Immature natural killer cell (primary cell): ENCODE measurements at places on chromosomes 4 and X. TPM values are rescaled to one million over a fixed set of nuclear protein-coding genes. Genes with fewer than 3 reads are reported as not detected.

Gene CT83
- not detected for polyA plus RNA-seq

Gene N4BP2
- polyA plus RNA-seq: 2.9 TPM

Gene DCAF4L1
- not detected for polyA plus RNA-seq

GRCh38 chr4:76590798-76591281, 155.8 kb downstream of the SHROOM3 start:
- H3K4me1 ChIP-seq: peaks cover 6% of the 10 kb centered on the region
- peaks cover 2% of the 10 kb centered on the region for H3K27me3 ChIP-seq
- H3K36me3 ChIP-seq: no peaks in the 10 kb centered on the region
- DNase-seq: no peak
- no peak overlapping the region for H3K27ac ChIP-seq

DNA sequence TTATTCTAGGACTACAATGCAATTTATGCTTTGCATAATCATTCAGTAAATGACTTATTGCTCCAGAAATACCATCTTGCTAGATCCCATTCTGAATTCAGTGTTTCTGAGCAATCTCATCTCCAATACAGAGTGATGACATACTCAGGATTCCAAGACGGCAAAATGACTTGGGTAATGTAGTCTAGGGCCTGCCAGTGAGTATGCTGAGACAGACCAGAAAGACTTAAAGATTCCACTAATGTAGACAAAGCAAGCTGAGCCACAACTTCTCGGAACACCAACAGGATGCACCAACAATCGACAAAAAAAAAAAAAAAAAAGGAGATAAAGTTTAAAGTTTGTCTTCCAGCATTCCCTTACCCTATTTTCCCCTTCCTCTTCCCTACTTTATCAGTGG, 919 bp upstream of the SEC24B start:
- peak overlapping the region; percentile 87 for H3K4me3 ChIP-seq
- no peak for DNase-seq
- H3K27me3 ChIP-seq: no peaks in the 10 kb centered on the region
- H3K36me3 ChIP-seq: peaks cover 6% of the 10 kb centered on the region
- H3K4me1 ChIP-seq: peaks cover 51% of the 10 kb centered on the region

DNA sequence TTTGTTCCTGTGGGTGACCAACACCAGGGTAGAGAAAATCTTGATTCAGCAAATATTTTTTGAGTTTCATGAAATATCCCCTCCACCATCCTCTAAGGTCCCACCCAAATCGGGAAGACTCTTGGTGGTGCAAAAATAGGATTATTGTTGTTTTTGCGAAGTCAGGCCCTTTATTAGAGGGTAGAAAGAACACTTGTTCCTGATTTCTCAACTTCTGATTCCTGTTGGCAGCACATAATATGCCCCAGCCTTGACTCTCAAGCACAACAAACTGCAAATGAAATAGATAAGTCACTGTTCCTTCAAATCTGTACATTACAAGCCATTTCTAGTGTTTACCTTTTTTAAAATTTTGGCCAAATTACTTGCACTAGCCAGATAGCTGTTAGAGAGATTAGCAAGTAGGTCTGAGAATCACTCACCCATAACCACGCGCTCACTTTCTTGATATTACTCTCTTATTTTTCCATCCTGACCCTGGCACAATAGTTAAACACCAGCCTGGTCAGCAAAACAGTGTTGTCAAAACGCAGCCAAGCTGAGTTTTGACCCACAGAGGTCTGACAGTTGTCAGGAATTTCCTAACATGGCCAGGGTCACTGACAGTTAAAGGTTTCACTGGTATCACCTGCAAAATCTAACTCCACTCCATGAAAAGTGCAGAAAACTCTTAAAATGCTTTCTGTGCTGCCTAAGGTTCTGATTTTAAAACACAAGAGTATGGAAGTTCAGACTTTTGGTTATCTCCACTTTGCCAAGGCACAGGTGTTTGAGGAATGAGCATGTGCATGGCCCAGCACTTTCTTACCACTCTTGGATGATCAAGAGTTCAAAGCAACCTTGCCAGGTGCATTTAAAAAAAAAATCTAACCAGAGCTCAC, 69.8 kb downstream of the RBM47 start:
- no peaks in the 10 kb centered on the region for H3K36me3 ChIP-seq
- H3K4me3 ChIP-seq: no peak overlapping the region
- peaks cover 2% of the 10 kb centered on the region for H3K27me3 ChIP-seq
- H3K4me1 ChIP-seq: peaks cover 1% of the 10 kb centered on the region
- no peak for DNase-seq

DNA sequence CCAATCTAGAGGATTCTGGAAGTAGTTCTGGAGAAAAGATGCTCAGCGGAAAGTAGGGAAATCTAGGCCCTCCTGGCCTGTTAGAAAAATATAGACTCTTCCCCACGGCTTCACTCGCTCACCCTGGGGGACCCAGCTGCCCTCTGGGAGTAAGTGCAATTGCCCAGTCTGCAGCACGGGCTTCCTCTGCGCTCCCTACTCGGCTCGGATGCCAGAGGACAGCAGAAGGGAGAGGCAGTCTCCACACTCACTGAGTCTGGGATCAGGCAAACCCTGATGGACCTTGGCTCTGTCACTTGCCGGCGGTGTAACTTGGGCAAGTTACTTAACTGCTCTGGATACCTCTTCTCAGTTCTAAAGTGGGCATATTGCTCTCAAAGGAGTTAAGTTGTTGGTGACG, 2.1 kb downstream of the SHISA3 start:
- H3K36me3 ChIP-seq: no peaks in the 10 kb centered on the region
- peaks cover 22% of the 10 kb centered on the region for H3K4me1 ChIP-seq
- H3K27me3 ChIP-seq: peaks cover 39% of the 10 kb centered on the region
- no peak overlapping the region for H3K27ac ChIP-seq
- no peak for DNase-seq
- peak overlapping the region; percentile 71 for H3K4me3 ChIP-seq

GRCh38 chrX:114058988-114059418, 524.9 kb upstream of the HTR2C start:
- DNase-seq: no peak
- peaks cover 6% of the 10 kb centered on the region for H3K27me3 ChIP-seq
- no peak overlapping the region for H3K27ac ChIP-seq

- peak overlapping the region; percentile 66 for H3K27ac ChIP-seq
- H3K4me3 ChIP-seq: peak overlapping the region; percentile 94
These were observed 1.3 kb downstream of the LDB2 start for GRCh38 chr4:16896881-16897750.

- H3K27ac ChIP-seq: no peak overlapping the region
- no peak overlapping the region for H3K4me3 ChIP-seq
- no peaks in the 10 kb centered on the region for H3K4me1 ChIP-seq
- peaks cover 4% of the 10 kb centered on the region for H3K27me3 ChIP-seq
- no peak for DNase-seq
These were observed 105.6 kb upstream of the AMOT start for GRCh38 chrX:112946227-112946626.

GRCh38 chr4:19614171-19614570, 637.5 kb upstream of the SLIT2 start:
- H3K4me3 ChIP-seq: no peak overlapping the region
- H3K27me3 ChIP-seq: peaks cover 1% of the 10 kb centered on the region
- peaks cover 3% of the 10 kb centered on the region for H3K36me3 ChIP-seq
- no peaks in the 10 kb centered on the region for H3K4me1 ChIP-seq

DNA sequence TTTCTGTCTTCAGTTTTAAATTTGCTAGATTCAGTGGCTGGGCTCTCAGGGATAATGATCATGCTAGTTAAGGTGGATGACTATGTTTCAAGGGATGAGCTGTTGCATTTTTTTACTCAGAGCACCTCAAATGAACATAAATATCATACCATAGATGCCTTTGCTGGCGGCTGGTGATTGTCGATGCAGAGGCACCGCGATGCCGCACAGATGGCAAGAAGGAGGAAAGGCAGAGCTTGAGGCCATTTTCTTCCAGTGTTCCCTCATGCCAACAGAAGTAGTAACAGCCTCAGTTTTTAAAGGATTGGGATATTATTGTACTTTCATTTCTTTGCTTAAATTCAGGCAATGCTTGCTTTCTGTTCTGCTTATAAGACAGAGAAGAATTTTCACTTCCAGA, 654.7 kb upstream of the IGFBP7 start:
- DNase-seq: no peak
- H3K27me3 ChIP-seq: no peaks in the 10 kb centered on the region
- H3K4me3 ChIP-seq: no peak overlapping the region
- H3K27ac ChIP-seq: no peak overlapping the region
- no peaks in the 10 kb centered on the region for H3K4me1 ChIP-seq
- no peaks in the 10 kb centered on the region for H3K36me3 ChIP-seq

DNA sequence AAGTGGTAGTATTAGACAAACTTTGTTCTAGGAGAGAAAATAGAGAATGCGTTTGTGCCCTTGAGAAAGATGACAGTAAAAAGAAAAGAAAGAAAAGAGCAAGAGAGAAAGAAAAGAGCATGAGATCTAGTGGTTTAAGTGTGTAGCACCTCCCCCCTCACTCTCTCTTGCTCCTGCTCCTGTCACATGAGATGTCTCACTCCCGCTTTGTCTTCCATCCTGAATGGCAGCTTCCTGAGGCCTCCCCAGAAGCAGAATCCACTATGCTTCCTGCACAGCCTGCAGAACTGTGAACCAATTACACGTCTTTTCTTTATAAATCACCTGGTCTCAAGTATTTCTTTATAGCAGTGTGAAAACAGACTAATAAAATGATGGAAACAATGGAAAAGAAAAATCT, 499.6 kb downstream of the ACTRT1 start:
- DNase-seq: no peak
- no peak overlapping the region for H3K4me3 ChIP-seq
- peaks cover 3% of the 10 kb centered on the region for H3K27me3 ChIP-seq
- no peaks in the 10 kb centered on the region for H3K4me1 ChIP-seq
- no peak overlapping the region for H3K27ac ChIP-seq

GRCh38 chr4:30396772-30397475, 323.2 kb upstream of the PCDH7 start:
- H3K27ac ChIP-seq: no peak overlapping the region
- H3K4me3 ChIP-seq: no peak overlapping the region
- no peaks in the 10 kb centered on the region for H3K4me1 ChIP-seq
- H3K27me3 ChIP-seq: no peaks in the 10 kb centered on the region
- no peak for DNase-seq

- no peaks in the 10 kb centered on the region for H3K36me3 ChIP-seq
- H3K4me1 ChIP-seq: no peaks in the 10 kb centered on the region
- no peak overlapping the region for H3K27ac ChIP-seq
- peaks cover 1% of the 10 kb centered on the region for H3K27me3 ChIP-seq
These were observed 74.0 kb downstream of the FANCB start for GRCh38 chrX:14798805-14799397.

- no peaks in the 10 kb centered on the region for H3K36me3 ChIP-seq
- no peak for DNase-seq
- H3K4me1 ChIP-seq: no peaks in the 10 kb centered on the region
- H3K27me3 ChIP-seq: no peaks in the 10 kb centered on the region
- H3K27ac ChIP-seq: no peak overlapping the region
These were observed 107.3 kb downstream of the GATB start for GRCh38 chr4:151653548-151653918.

GRCh38 chr4:150890246-150890645, 124.8 kb downstream of the LRBA start:
- H3K36me3 ChIP-seq: peaks cover 4% of the 10 kb centered on the region
- no peak overlapping the region for H3K4me3 ChIP-seq
- DNase-seq: no peak
- no peaks in the 10 kb centered on the region for H3K27me3 ChIP-seq
- peaks cover 32% of the 10 kb centered on the region for H3K4me1 ChIP-seq
- peak overlapping the region; percentile 0 for H3K27ac ChIP-seq

GRCh38 chr4:127930175-127930574, 34.8 kb downstream of the MFSD8 start:
- no peaks in the 10 kb centered on the region for H3K4me1 ChIP-seq
- no peak overlapping the region for H3K4me3 ChIP-seq
- DNase-seq: no peak
- peaks cover 19% of the 10 kb centered on the region for H3K36me3 ChIP-seq
